ENCODE measurements at places on chromosomes 1 and 21.
A peak's percentile ranks its signal among the peaks of the same experiment; 100 is the strongest.

DNA sequence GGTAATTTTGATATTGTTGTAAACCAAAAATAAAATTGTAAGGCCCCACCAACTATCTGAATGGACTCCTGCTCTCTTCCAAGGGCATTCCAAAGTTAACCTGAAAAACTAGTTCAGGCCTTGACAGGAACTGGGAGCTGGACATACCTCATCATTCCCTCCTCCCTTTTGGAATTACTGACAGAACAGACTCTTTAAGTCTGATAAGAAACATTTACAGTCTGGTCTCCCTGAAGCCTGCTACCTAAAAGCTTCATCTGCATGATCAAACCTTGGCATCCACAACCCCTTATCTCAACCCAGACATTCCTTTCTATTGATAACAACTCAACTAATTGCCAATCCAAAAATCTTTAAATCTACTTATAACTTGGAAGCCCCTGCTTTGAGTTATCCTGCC lies 123.8 kb downstream of the TLR5 start:
- DNase-seq: no peak

GRCh38 chr1:246582301-246583055 lies 16.2 kb downstream of the CNST start:
- no peak for DNase-seq

GRCh38 chr1:107964336-107965109 lies 457 bp downstream of the VAV3 start:
- no peak for DNase-seq

- DNase-seq: no peak
Measured at GRCh38 chr21:30437010-30437565, 3.0 kb upstream of the KRTAP15-1 start.

- DNase-seq: no peak
Measured at GRCh38 chr1:47682786-47683350, 245.0 kb downstream of the FOXD2 start.

GRCh38 chr1:204077979-204078696 lies 5.2 kb downstream of the SOX13 start:
- peak; percentile 61 for DNase-seq

DNA sequence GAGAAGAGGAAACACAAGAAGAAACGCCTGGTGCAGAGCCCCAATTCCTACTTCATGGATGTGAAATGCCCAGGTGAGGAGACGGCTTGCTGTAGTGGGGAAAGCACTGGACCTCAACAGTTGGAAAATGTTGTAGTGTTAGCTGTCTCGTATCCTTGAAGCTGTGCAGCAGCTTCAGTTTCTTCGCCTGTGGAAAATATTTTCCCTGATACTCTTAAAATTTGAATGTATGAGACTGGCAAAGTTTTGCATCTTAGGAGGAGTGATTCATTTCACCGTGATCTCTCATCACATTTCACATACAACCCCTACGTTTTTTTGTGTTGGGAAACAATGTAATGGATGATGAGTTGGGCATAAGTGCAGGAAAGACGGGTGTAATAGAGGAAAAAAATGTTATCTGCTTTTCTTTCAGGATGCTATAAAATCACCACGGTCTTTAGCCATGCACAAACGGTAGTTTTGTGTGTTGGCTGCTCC lies 629 bp downstream of the RPS27 start:
- DNase-seq: no peak

GRCh38 chr1:226762988-226763904 lies 24.2 kb upstream of the ITPKB start:
- no peak for DNase-seq
